ENCODE measurements at places on chromosomes 12 and 14. TPM values are rescaled to one million over a fixed set of nuclear protein-coding genes. Genes with fewer than 3 reads are reported as not detected.

The CACNA2D4 gene
- total RNA-seq: 3.6 TPM

The PPFIA2 gene
- total RNA-seq: 3.0 TPM

The POTEM gene
- not detected for total RNA-seq

The ANO2 gene
- total RNA-seq: 4.3 TPM

The ALG10B gene
- 3.6 TPM for total RNA-seq

- H3K36me3 ChIP-seq: no peaks in the 10 kb centered on the region
- H3K4me1 ChIP-seq: no peaks in the 10 kb centered on the region
- H3K27me3 ChIP-seq: no peaks in the 10 kb centered on the region
- no peak for DNase-seq
- no peak overlapping the region for H3K4me3 ChIP-seq
- H3K27ac ChIP-seq: no peak overlapping the region
Observed at GRCh38 chr12:71282020-71282419, 124.2 kb upstream of the TSPAN8 start.

DNA sequence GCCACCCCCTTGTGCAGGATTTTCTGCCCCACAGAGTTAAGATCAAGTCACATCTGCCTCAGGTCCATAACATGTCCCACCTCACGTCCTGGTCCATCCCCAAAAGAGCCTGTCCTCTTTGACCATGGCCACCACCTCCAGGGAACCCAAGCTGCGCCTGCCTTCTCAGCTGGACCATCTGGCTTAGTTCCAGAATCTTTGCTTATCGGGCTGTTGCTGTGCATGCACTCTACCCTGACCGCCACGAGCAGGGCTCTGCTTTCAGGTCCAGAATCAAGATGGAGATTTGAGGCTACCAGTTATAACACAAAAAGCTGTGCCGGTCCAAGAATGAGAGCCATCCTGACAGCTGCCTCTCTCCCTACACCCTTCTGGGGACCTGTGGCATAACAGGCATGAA lies 326.7 kb downstream of the DPF3 start:
- H3K36me3 ChIP-seq: no peaks in the 10 kb centered on the region
- H3K27ac ChIP-seq: no peak overlapping the region
- DNase-seq: peak; percentile 13
- no peak overlapping the region for H3K4me3 ChIP-seq
- no peaks in the 10 kb centered on the region for H3K27me3 ChIP-seq

DNA sequence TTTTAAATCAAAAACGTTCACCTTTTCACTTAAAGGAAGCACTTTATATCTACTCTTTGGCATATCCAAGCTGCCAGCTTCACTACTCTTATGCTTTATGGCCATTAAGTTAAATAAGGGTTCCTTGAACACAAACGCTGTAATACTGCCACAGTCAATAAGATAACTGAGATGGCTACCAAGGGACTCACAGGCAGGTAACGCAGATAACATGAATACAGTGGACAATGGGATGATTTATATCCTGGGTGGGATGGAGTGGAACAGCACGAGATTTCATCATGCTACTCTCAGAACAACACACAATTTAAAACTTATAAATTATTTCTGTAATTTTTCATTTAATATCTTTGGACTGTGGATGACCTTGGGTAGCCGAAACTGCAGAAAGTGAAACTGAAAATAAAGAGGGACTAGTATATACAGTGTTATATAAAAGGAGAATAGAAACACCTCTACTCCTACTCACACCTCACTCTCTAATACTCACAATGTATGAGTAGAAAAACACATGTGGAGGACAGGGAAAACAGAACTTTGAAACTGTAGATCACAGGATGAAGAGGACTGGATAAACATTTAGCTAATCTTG lies 367.3 kb downstream of the C12orf50 start:
- no peak overlapping the region for H3K4me3 ChIP-seq
- no peak overlapping the region for H3K27ac ChIP-seq
- H3K27me3 ChIP-seq: no peaks in the 10 kb centered on the region
- no peaks in the 10 kb centered on the region for H3K36me3 ChIP-seq
- H3K4me1 ChIP-seq: no peaks in the 10 kb centered on the region
- no peak for DNase-seq

GRCh38 chr12:120759591-120760348 lies 34.1 kb downstream of the ACADS start:
- no peak for DNase-seq
- H3K27ac ChIP-seq: peak overlapping the region; percentile 80
- no peaks in the 10 kb centered on the region for H3K27me3 ChIP-seq
- H3K36me3 ChIP-seq: no peaks in the 10 kb centered on the region
